H9 (cell line): ENCODE measurements at places on chromosomes 2 and 18. TPM values are rescaled to one million over a fixed set of nuclear protein-coding genes. Genes with fewer than 3 reads are reported as not detected.

- DNase-seq: no peak
Observed at GRCh38 chr18:13218997-13219396, 437 bp downstream of the LDLRAD4 start.

- DNase-seq: no peak
Observed at GRCh38 chr2:669323-669722, 7.9 kb downstream of the TMEM18 start.

- DNase-seq: no peak
Observed at GRCh38 chr18:56118422-56118821, 520.0 kb downstream of the TXNL1 start.

DNA sequence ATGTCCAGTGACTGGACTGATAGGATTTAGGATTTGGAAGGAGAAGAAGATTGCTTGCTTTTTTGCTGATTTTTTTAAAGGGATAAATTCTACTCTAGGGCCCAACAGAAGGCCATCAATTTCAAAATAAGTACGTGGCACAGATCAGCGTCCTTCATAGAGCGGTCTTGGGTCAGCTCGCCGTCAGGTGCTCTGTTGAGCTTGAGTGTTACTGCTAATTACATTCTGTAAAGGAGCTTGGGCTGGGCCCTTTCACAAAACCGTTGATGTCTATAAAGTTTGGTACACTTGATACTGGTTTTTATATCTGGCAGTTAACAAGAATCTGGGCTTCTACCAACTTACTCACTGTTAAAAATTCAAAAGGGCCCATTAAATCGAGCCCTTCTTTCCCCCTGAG, 45.4 kb downstream of the ARMC9 start:
- DNase-seq: no peak

GRCh38 chr2:11032396-11032795, 120.7 kb downstream of the KCNF1 start:
- DNase-seq: no peak

DNA sequence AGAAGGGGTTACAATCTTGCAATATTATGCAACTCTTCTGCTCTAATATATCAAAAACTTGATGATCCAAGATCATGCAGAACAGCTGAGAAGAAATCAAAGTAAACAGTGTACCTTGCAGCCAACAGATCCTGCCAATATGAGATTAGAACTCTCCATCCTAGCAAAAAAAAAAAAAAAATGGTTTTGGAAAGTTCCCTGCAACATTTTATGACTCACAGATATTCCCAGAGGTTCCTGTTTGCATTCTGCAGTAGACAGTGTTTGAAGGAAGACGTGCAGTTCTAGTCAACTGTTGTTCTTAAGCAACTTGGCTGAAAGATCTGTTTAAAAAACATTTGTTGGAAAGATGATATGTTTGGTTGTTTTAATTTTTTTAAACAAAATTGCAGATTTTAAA, 103.6 kb upstream of the WDR75 start:
- DNase-seq: no peak

SMYD5 gene
- total RNA-seq: 41.7 and 45.2 TPM in 2 replicates

FOXD4L1 gene
- 0.09 TPM in 1 of 2 replicates, not detected in the other for total RNA-seq
